ENCODE measurements at places on chromosomes 12 and 14.

GRCh38 chr12:101781834-101782233 lies 42.6 kb upstream of the SYCP3 start:
- no peak for DNase-seq

- DNase-seq, result no peak
These were observed 847.8 kb downstream of the RPS29 start for GRCh38 chr14:48738186-48738925.

DNA sequence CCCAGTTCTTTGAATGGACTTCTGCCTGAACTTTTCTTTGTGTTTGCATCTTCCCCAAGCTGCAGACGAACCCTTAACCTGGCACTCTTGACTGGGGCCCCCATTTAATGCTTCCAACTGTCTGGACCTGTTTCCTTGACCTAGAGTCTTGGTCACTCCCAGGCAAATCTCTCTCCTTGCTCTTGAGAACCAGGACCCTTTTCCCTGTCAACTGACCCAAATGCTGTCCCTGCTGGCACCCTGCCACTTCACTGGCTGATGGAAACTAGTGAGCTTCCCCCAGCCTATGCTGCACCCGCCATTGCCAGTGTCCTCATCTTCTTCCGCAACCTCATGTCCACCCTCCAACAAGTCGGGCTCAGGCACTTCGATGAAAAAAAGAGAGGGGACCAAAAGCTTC lies 79.5 kb downstream of the PRIMA1 start:
- DNase-seq, result no peak

- DNase-seq, result no peak
These were observed 116.4 kb downstream of the PDZRN4 start for GRCh38 chr12:41304526-41304925.

DNA sequence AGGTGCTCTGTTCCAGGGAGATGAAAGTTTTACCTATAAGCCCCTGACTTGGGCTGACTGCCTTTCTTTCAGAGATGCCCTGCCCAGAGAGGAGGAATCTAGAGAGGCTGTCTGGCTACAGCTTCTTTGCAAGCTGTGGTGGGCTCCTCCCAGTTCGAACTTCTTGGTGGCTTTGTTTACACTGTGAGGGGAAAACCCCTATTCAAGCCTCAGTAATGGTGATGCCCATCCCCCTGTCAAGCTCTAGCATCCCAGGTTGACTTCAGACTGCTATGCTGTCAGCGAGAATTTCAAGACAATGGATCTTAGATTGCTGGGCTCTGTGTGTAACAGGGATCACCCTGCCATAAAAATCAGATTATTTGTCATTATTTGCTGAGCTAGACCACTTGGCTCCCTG lies 377.6 kb downstream of the FLRT2 start:
- DNase-seq, result no peak

DNA sequence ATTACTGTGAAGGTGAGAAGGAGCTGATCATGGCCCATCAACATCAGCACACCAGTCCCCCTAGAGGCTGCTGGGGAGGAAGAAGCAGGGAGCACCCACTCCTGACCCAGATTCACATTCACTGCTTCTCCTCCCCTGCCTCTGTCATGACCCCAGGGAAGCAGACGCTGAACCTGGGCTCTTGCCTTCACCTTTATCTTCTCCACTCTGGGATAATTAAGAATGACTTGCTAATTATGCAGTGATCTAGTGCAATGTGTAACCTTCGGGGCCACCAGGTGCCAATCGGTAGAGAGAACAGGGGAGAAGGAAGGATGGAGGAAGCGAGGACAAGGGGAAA lies 44.4 kb upstream of the IQSEC3 start:
- DNase-seq, result no peak

- DNase-seq, result no peak
These were observed 47.5 kb downstream of the FBXO34 start for GRCh38 chr14:55318694-55319093.

GRCh38 chr14:29037411-29037810 lies 270.8 kb downstream of the FOXG1 start:
- no peak for DNase-seq

DNA sequence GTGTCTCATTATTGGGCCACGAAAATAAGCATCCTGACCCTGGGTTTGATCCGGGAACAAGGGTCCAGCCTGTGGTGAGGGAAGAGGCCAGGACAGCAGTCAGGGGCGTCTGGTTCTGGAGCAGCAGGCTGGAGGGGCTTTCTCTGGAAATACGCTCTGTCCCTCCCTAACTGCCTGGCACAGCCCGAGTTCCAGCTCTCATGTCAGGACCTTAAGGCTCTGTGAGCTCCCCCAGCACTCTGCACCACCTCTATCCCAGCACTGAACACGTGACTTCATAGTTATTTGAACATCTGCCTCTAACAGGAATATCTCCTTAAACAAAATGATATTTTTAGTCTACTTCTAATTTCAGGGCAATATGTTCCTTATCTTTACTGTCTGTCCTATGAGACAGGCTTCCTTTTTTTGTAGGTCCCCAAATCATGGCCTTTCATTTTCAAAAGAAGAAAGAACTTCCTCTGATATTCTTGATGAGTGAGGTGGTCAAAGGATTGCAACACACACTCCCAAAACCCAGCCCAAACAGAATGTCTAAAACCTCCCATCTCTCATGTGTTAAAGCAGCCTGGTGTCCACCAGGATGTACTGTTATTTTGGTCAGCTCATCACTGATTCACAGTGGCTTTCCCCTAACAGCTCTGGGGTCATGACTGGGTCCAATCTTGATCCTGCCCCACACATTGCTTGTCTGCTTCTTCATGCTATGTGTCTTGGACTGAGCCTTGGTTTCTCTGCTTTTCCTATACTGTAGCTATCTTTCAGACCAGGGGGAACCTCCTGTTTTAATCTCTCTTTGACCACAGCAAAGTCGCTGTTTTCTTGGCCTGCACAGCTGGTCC lies 9.7 kb downstream of the AQP6 start:
- DNase-seq, result no peak

DNA sequence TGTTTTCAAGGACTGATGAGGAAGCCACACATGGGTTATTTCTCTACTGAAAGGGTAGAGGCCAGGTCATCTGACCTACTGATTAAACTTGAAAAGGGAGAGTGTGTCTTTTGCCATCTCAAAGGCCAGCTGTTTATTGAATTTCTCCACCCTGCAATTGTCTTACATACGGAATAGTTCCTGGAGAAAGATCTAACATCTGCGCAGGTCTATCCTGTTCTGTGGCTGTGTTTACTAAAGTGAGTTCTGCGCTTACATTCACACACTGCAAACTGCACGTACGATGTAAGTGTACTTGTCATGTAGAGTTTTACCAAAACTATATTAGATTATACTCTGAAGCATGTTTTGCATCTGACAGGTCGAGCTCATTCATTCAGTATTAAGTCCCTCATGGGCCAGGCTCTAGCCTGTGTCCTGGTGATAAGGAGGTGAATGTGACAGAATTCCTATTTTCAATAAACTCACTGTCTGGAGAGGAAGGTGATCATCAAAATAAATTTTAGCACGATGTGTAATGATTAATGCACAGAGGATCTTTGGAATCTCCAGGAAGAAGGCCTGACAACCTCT lies 96.6 kb downstream of the PRKCH start:
- no peak for DNase-seq

GRCh38 chr12:115712676-115713075 lies 564.8 kb downstream of the MED13L start:
- no peak for DNase-seq

DNA sequence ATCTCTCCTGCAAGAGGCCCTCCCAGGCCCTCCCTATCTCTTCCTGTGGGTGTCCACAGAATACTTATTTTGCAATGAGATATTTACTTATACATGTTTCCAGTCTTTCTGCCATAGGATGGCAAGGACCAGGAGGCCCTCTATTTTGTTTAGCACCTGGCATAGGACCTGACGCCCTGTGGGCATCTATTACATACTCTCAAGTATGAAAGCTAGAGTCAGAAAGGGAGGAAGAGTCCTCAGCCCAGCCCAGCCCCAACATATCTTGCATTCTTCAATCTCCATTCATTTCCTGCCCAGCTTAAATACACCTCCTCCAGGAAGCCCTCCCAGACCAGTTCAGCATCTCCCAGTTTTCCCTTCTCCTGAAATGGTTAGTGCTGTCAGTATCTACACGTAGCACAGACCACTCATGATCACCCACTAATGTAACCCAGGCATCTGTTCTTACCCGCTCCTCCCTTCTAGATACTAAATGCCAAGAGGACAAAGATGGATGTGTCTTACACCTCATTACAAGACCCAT lies 7.4 kb downstream of the FOXN4 start:
- no peak for DNase-seq

DNA sequence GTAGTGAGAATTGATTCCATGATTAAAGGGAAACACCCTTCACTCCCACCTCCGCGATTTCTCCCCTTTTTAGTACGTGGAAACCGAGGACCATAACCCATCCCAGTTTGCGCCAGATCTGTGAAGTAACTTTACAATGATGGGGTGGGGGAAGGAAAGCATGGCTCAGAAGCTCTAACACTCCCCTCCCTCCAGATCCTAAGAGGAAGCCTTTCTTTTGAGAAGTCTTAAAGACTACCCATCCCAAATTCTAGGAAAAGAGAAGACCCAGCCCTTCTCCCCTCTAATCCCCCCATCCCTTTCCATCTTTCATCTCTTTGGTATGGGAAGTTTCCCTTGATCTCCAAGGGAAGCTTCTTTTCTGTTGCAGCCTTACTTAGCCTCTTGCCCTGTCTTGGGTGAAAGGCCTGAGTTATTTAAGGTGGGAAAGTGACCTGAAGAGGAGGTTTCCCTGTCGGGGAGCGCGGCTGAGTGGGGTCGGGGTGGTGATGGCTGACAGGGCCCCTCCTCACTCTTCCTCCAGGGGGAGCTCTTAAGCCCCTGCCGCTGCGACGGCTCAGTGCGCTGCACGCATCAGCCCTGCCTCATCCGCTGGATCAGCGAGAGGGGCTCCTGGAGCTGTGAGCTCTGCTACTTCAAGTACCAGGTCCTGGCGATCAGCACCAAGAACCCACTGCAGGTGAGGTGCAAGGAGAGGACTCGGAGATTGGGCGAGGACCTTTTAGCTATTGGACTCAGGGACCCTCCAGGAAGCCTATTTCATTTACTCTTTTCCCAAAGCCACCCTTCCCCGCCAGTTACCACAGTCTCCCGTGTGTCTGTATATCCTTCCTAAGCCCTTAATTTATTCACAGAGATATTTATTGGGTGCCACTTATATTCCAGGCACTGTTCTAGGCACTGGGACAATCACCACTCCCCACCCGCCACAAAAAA lies 1.8 kb downstream of the MARCHF9 start:
- peak; percentile 82 for DNase-seq

GRCh38 chr14:101960225-101960624 lies 4.1 kb upstream of the DYNC1H1 start:
- DNase-seq, result peak; percentile 70

- no peak for DNase-seq
These were observed 17.9 kb downstream of the PXN start for GRCh38 chr12:120247621-120248030.

- DNase-seq, result no peak
These were observed 63.6 kb upstream of the SRSF5 start for GRCh38 chr14:69703047-69704039.

GRCh38 chr12:29737644-29738043 lies 46.1 kb downstream of the TMTC1 start:
- no peak for DNase-seq

All from NAMALWA (cell line).